ENCODE measurements at places on chromosomes 13 and 19.

- no peak for DNase-seq
These were observed 740.1 kb downstream of the UQCRFS1 start for GRCh38 chr19:28472843-28473242.

DNA sequence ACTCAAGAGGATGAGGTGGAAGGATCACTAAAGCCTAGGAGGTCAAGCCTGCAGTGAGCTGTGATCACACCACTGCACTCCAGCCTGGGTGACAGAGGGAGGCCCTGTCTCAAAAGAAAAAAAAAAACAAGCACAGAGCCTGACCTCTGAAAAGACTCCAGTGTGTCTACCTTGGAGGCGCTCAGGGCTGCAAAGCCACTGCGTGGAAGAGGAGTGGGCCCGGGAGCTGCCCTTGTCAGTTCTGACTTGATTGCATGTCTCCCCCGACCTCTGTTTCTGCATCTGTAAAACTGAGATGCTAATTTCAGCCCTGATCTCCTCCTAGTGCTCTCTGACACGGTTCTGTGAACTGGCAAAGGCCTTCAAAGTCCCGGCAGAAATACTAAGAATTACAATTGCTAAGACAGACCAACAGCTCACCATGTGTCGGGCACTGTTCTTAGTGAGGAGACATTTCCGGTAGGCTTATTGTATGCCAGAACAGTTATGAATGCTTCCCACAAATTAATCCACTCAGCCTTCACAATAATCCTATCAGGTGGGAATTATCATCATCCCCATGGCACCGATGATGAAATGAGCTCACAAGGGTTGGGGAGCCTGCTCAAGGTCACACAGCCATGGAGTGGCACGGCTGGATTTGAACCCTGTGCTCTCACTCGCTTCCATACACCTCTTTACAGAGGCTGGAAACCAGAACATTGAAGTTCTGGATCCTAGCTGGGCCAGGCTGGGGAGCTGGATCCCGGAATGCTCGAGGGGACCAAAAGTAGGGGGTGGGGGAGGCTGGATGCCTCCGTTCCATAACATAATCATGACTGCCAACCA, 3.5 kb downstream of the AKT2 start:
- peak; percentile 95 for DNase-seq

DNA sequence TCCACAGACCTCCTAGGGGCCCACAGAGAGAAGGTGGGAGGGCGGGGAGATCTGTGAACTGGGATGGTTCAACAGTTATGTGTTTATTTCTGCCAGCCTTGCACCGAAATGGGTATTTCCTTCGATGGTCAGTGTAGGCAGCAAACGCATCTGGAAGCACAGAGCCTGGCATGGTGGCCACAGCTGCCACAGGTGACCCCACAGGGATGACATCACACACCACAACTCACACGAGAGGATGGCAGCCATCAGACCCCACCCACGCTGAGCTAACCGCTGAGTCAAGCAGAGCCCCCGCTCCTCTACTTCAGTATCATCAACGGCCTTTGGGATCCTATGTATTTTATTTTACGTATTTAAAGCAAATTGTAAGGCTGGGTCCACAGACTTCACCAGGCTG, 37.4 kb downstream of the NAXD start:
- DNase-seq: no peak

GRCh38 chr13:73610799-73611592, 523.2 kb downstream of the KLF12 start:
- no peak for DNase-seq

GRCh38 chr13:30504081-30504480, 38.3 kb upstream of the HMGB1 start:
- DNase-seq: no peak

GRCh38 chr19:10464456-10464855, 38.7 kb downstream of the KEAP1 start:
- DNase-seq: no peak
